ENCODE measurements at places on chromosomes 7 and 10. TPM values are rescaled to one million over a fixed set of nuclear protein-coding genes. Genes with fewer than 3 reads are reported as not detected.

The HTR7 gene
- total RNA-seq = 26.9 TPM

The CPA2 gene
- 0.31 TPM for total RNA-seq

The ETV1 gene
- total RNA-seq = 91.2 TPM

The DNAH11 gene
- 4.9 TPM for total RNA-seq

The WNT8B gene
- total RNA-seq = 0.67 TPM

The AZGP1 gene
- 0.52 TPM for total RNA-seq

The OLAH gene
- not detected for total RNA-seq

The PLCE1 gene
- total RNA-seq = 0.06 TPM

The IFIT3 gene
- total RNA-seq = 0.84 TPM

The AKR1C3 gene
- total RNA-seq = 4.6 TPM

Measured in H1 (cell line).